ENCODE measurements at places on chromosomes 3 and 15.
A peak's percentile ranks its signal among the peaks of the same experiment; 100 is the strongest.

- DNase-seq, result no peak
These were observed at the start of gene FAM107A for GRCh38 chr3:58577269-58577821. TSS of gene FAM107A (minus strand) at chr3:58577391. CDS start at chr3:58569860, 7,531 bp downstream.

- no peak for DNase-seq
These were observed 43.1 kb downstream of the PEAK1 start for GRCh38 chr15:77376770-77377169.

- no peak for DNase-seq
These were observed 21.5 kb downstream of the NR2F2 start for GRCh38 chr15:96351761-96352603.

DNA sequence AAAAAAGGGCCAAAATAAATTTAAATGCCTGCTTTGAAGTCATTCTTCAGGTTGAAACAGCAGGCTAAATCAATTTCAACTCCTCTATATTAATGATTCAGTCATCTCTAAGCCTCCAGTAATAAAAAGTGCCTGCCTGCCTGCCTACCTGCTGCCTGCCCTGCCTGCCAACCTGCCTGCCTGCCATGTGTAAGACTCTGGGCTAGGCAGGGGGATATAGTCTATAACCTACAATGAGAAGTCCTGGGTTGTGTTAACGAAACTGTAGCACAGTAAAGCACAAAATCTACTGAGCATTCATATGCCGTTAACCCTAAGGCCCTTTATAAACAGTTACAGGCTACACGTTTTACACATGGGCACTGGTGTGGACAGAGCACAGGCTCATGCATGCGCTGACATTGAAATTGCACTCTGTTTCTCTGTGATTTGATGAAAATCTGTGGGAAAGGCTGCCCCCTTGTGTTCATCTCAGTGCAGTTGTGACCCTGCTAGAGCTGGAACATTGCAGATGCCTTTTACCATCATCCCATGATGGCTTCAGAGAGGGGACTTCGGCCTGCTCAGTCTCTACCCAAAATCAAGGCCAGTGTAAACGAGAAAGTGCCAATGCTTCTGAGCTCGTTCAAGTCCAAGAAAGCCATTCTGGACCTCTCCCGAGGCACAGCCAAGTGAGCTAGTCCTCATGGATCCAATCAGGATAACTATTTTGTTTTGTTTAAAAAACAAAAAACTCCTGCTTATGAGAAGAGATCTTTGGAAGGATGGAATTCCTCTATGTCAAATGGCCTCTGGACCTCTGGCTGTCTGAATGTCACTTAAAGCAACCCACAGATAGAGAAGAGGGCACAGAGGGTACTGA is 64.6 kb downstream of the EFL1 start:
- DNase-seq, result peak; percentile 31

DNA sequence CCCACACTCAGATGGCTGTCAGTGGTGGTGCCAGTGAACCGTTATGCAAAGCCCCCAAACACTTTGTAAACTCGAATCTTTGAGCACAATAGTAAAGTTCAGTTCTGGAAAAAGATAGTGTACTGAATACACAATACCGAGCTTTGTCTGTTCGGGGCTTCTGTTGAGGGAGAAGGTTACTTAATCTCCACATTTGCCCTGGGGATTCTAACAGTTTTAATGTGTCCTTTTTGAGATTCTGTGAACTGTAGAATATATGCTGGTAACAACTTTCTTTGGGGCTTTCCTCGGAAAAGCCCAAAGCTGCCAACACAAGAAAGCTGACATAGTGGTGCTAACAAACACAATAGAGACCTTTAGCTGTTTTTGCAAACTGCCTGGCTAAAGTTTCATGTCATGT is 686.5 kb downstream of the ROBO1 start:
- DNase-seq, result no peak

- DNase-seq, result no peak
These were observed 20.1 kb downstream of the ZDHHC3 start for GRCh38 chr3:44955917-44956316.

- DNase-seq, result peak; percentile 11
These were observed 129.9 kb upstream of the SAMMSON start for GRCh38 chr3:69869643-69870042.

DNA sequence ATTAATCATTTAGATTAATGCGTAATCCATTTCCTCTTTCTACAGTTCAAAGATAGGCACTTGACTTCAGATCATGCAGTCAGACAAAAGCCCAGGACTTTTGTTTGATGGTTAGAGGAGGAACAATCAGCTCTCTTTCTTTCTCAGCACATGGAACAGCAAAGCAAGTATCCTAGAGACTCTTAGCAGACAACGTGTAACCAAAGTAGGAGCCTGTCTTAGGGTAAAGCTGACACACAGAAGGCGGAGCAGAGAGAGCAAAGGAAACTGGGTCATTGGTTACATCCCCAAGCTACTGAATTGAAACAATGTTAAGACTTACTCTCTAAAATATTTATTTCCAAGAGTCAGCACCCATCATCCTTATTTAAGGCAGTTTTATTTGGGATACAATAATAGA is 110.0 kb upstream of the HES1 start:
- DNase-seq, result no peak

- DNase-seq, result no peak
These were observed 986 bp downstream of the KPNA4 start for GRCh38 chr3:160564258-160564911.

- no peak for DNase-seq
These were observed 82.5 kb upstream of the BCL6 start for GRCh38 chr3:187827723-187828122.

- DNase-seq, result peak; percentile 90
These were observed 79.0 kb downstream of the IGF1R start for GRCh38 chr15:98727115-98728040.

DNA sequence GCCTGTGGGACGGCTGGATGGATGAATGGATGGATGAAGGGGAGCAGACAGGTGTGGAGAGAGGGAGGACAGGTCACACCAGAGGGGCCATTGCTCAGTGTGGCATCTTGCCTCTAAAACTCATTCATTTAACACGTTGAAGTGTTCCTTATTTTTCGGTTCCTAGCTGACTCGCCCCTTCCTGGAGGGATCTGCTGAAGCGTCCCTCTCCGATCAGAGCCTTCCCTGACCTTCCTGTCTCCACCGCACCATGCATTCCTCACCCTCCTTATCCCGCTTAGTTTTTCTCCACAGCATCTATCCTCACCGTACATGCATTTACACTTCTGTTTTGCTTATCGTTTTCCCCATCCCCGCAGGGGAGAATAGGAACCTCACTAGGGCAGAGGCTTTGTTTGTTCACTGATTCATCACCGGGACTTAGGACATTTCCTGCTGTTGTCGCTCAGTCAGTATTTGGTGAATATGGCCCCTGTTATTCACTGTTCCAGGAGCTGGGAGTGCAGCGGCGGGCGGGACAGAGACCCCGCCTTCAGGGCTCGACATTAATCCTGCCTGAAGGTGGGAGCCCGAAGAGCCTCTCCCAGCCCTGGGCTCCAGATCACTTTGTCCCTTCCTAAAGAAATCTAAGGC is 32.0 kb downstream of the FOXL2 start:
- DNase-seq, result no peak

DNA sequence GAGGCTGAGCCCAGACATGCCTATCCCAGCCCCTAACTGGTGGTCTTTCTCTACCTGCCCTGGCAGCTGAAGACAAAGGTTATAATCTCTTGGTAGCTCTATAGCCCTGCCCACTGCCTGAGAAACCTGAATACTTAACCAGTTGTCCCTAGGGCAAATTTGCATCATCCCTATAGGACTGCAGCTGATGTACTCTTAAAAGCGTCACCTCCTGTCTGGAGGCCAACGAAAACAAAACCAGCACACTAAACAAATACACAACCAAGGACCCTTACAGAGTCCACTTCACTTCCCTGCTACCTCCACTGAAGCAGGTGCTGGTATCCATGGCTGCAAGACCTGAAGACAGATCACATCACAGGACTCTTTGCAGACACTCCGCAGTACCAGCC is 98.0 kb downstream of the KCNAB1 start:
- DNase-seq, result peak; percentile 69

GRCh38 chr15:65512807-65513416 is 4.6 kb downstream of the DPP8 start:
- no peak for DNase-seq

GRCh38 chr3:177126015-177126773 is 71.1 kb downstream of the TBL1XR1 start:
- no peak for DNase-seq

GRCh38 chr3:123780656-123781055 is 103.5 kb downstream of the MYLK start:
- DNase-seq, result no peak

DNA sequence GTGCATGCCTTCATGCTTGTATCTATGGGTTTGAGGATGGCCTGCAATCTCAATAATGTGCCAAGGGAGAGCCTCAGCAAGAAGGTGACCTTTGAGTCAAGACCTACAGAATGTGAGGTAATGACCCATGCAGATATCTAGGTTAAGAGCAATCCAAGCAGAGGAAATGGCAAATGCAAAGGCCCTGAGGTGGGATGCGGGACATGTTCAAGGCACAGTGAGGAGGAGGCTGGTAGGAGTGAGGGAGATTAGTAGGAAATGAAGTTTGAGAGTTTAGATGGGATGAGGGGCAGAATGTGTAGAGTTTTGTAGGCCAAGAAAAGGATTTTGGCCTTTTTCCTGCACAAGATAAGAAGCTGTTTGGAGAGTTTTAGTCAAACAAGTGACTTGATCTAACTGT is 4.7 kb upstream of the MAP2K5 start:
- no peak for DNase-seq

- no peak for DNase-seq
These were observed 103.8 kb upstream of the KLF13 start for GRCh38 chr15:31222773-31223341.

- no peak for DNase-seq
These were observed 191.9 kb upstream of the IL12A start for GRCh38 chr3:159796744-159797143.

DNA sequence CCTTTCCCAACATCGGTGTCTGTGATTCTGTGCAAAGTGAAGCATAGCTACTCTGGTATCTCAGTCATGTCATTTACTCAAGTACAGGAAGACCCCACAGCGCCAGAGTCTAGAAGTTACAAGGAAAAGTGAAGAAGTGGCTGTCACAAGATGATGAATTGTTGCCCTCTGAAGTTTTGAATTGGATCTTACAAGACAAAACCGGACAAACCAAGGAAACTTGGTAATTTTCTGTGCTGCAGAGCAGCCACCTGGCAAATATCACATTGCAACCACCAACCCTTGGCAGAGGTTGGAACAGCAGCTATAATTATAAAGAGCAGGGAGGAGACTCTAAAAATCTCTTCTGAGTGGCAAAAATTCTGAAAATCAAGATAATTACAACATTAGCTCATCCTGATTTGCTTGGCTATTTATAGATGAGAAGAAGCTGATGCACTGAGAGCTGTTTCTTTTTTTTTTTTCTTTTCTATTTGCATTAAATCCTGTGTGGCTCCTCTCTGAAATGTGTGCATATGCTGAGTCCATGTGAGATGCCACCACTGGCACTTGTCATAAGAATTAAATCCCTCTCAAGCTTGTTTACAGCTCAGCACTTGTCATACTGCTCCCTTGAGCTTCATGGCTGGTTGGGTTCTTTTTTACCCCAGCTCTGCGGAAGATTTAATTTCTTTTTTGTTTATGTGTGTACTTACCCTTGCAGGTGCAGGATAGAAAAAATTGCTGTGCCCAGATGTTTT is 68.0 kb upstream of the MNS1 start:
- no peak for DNase-seq

- no peak for DNase-seq
These were observed 215.3 kb downstream of the CPNE4 start for GRCh38 chr3:131819381-131820055.

- DNase-seq, result no peak
These were observed 17.4 kb downstream of the GRIP2 start for GRCh38 chr3:14522768-14523167.

GRCh38 chr15:78065284-78065872 is 12.1 kb downstream of the TBC1D2B start:
- DNase-seq, result peak; percentile 67

DNA sequence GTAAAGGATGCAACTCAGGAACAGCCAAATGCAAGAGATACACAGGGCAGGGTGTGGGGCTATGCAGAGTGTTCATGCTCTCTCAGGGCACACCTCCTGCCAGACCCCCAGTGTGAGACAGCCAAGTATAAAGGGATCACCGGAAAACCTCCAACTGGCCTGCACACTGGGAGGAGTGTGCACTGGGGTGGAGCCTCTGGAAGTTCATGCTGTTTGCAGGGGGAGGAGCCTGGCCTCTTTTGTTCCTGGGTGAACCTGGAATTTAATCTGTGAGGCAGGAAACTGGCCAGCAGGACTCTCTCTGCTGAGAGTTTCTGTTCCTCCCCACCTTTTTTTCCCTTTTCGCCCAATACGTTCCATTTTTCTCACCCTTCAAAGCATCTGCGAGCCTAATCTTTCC is 204.1 kb downstream of the WNT5A start:
- DNase-seq, result no peak

DNA sequence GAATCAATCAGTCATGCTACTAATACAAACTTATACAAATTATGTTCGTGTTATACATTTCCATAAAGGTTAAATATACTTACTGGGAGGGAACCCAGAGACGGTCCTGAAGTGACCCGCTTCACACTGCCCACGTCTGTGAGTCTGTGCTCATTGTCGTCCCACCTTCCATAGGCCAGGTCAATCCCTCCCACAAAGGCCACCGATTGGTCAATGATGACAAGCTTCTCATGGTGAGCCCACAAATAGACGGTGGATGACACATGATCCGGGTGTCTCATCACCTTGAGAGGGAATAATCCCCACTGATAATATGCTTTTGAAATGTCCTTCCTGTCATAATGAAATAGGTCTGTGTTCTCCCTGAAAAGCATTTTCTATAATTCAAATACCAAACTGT is 121.7 kb downstream of the PLD1 start:
- DNase-seq, result no peak

GRCh38 chr3:42704136-42704841 is 1.7 kb upstream of the HHATL start:
- DNase-seq, result no peak

- no peak for DNase-seq
These were observed 5.7 kb upstream of the ARL14 start for GRCh38 chr3:160671231-160671630.

- no peak for DNase-seq
These were observed 93.8 kb upstream of the SLC4A7 start for GRCh38 chr3:27578032-27578431.

DNA sequence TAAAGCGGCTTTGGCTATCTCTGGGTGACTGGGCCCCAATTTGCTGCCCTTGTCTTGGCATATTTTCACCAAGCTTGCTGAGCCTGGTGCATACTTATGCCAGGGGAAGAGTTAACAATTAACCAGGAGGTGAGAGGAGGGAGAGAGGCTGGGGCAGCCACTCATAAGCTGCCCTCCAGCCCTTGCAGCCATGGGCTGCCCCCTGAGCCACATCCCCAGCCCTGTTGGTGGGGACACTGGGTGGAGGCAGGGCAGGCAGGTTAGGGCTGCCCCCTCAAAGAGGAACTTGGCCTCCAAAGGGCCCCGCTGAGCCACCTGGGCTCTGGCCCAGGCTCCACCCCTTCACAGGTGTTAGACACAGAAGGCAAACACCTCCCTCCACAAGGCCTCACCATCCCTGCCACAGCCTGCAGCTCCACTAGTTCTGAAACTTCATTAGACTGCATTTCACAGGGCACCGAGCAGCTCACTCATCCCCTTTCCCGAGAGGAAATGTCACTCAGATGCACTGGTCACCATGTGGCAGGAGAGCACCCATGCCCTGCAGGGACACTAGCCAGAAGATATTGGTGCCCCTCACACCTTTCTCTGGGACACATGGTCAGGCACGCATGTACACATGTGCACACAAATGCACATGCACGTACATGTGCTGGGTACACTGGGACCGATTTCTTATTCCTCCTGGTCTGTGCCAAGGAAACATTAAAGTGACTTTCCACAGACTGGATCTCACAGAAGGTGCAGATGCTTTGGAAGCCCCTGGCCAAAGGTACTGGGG is 20.2 kb downstream of the AMOTL2 start:
- no peak for DNase-seq

All from T1000 (cell line).